Stimulated activated CD4-positive, alpha-beta T cell treated with anti-CD3 and anti-CD28 coated beads, Interleukin-1b, Interleukin-23, amount 100 ng/mL, for 24 hours (primary cell): ENCODE measurements at places on chromosomes 2 and 18.

DNA sequence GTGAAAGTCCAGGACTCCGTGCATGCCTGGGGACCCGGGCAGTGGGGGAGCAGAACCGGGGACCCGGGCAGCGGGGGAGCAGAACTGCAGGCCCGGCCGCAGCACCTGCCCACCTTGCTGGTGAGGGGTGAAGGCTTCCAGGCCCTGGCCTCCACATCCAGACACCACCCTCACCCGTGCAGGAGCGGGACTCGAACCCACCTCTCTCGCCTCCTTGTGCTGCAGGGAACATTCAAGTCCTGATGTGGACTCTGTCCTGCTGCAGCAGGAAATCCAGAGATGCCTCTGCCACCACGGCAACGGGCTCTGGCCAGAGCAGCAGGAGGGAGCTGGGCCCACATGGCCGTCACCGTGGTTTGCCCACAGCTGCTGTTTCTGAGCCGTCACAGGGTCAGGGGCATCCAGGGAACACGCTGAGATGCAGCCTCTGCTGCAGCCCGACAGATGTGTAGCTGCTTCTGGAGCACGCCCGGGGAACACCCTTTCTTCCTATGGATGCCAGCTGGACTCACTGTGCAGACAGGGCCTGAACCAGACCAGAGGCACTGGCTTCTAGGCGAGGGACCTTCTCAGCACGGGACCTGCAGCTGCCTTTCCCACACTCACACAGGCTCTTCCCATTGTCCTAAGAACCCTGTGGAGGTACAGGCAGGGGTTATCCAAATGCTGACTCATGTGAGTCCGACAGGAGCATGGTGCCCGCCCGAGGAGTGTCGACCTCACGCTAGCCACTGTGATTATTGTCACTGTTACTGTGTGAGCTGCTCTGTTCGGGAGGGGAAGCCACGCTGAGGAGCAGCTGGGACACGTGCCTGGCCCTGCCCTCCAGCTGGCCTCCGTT, 89.2 kb upstream of the CTDP1 start:
- DNase-seq, result no peak

DNA sequence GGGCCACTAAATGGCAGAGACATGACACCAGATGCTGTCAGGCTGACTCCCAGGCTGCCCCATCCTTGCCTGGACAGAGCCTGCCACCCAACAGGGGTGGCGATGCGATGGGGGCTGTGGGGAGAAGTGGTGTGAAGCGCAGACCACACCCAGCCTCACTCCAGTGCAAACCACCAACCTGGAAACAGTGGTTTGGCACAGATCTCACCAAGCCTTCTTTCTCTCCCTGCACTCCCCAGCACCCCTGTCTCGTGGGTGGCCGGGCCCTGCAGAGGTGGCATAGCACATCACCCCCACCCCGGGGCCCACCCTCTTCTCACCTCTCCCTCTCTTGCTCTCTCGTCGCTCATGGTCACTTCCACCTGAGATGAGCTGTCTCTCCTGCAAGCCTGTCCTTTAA, 32.6 kb downstream of the CIB4 start:
- DNase-seq, result no peak

DNA sequence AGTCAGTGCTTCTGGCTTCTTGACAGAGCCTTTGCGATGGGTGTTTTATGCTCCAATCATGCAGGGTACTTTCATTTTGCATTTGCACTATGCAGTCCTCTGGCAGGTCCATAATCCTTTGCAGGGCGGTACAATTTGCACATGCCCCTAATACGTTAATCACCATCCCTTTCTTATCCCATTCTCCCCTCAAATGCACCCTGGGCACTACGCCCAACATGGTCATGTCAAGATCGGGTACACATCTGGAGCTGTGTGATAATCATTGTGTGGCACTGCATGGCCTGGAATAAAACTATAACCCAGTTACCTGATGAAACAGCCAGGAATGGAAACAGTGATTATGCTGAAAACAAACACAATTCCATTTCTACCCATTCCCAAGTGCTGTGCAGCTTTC, 27.7 kb downstream of the LOXHD1 start:
- DNase-seq, result no peak

- no peak for DNase-seq
Observed at GRCh38 chr2:233556881-233557736, 9.5 kb downstream of the USP40 start.

- no peak for DNase-seq
Observed at GRCh38 chr2:149740490-149740889, 152.9 kb upstream of the MMADHC start.

DNA sequence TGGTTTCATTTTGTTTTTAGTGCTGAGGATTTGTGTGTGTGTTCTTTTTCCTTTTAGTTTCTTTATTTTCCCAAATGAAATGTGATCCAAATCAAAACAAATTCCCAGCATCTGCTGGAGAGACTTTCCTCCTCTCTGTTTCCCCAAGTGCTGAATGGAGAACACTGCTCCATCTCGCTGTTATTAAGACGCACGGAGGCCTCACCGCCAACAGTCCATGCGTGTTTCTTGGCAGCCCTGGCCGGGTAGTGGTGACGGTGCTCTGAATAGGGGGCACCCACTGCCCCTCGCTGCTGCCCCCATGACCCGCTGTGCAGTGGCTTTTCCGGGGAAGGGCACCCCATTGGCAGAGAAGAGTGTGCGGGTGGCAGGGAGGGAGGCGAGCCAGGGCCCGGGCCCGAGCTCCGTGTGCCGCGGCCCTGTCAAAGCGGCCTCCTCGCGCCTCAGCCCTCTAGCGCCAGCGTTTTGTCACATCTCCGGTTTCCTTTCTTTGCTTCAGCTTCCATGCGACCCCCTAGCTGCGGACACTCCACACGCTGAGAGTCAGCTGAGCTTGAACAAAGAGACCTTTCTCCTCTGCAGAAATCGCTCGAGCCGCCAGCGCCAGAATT, 473.7 kb upstream of the SALL3 start:
- no peak for DNase-seq

GRCh38 chr2:157334335-157334734, 8.7 kb upstream of the ERMN start:
- no peak for DNase-seq

DNA sequence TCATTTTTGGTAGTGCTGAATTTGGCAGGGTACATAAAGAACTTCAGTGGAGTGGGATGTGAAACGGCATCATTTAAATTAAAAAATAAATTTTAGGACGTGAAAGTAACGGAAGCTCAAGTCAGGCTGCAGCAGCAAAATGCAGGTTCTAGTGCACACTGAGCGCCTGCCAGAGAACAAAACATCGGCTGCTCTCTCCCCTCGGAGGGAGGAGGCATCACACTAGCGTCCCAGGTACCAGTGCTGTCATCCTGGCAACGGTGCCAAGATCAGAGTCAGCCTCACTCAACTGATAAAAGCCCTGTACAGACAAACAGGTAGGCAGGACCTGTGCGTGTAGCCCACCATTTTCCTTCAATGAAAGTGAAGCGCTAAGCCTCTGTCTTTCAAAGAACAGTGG, 261.5 kb downstream of the PTGR3 start:
- DNase-seq, result no peak

DNA sequence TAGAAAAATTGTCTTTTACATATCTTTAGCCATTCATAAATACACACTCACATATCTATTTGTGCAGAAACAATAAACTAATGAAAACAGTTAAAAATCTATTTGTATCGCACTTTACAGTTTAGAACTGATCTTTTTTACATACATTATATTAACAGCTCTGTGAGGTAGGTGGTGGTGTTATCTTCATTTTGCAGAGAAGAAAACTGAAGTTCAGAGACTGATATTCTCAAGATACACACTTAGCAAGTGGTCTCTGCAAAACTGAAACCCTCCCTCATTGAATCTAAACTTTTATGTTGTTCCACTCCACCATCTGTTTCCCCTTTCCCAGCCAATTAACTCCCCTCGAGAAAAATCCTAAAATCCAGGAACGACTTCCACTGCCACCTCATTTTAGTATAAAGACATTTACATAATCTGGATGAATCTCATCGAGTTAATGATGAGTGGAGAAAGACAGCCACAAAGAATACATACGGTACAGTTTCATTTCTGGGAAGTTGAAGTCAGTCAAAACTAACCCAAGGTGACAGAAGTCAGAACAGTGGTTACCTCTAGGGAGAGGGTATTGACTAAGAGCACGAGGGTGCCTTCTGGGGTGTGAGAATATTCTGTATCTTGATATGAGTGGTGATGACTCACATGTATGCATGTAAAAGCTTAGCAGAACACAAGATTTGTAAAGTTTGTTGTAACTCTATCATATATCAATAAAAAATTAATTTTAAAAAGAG, 524.2 kb upstream of the TCF4 start:
- DNase-seq, result no peak

- no peak for DNase-seq
Observed at GRCh38 chr2:132416723-132417395, at the start of gene GPR39. Gene GPR39 (plus strand): TSS chr2:132416805.

DNA sequence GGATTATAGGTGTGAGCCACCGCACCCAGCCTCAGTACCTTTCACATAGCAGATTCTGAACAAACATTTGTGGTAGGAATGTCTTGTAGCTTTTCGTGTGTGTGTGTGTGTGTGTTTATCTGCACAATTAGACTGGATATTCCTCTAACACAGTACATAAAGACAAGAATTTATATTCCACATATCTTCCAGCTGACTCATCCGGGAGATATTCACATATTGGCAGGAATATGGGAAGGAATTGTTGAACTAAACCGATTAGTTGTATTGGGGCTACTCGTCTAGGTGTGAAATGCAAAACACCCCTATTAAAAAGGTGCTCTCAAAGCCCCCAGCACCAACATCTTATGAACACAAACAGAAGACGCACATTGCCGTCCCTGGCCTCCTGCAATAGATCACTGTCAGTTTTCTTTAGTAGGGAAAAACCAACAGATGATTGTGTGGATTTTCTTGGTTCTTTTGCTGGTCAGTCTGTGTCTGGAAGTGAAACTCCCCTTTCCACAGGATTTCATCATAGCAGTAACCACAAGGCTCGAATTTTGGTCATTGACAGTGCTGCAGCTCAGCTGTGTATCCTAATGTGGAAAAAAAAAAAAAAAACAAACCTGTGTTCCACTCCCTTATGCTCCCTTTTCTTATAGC, 208.5 kb upstream of the ACVR2A start:
- DNase-seq, result no peak

DNA sequence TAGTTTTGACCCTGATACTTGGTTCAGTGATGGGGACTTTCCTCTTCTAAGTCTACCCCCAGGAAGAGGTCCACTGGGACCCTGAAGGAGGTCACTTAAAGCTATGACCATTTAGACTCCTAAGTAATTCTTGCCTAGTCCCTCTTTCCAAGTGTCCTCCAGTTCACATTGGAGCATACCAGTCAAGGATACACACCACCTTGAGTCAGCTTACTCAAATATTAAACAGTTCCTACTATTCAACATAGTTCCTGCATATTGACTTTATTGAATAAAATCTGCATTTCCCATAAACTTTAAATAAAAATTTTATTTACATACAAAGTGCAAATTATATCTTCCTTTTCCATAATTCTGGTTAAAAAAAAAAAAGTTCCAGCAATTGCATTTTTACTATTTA, 36.3 kb downstream of the SLC5A7 start:
- no peak for DNase-seq

DNA sequence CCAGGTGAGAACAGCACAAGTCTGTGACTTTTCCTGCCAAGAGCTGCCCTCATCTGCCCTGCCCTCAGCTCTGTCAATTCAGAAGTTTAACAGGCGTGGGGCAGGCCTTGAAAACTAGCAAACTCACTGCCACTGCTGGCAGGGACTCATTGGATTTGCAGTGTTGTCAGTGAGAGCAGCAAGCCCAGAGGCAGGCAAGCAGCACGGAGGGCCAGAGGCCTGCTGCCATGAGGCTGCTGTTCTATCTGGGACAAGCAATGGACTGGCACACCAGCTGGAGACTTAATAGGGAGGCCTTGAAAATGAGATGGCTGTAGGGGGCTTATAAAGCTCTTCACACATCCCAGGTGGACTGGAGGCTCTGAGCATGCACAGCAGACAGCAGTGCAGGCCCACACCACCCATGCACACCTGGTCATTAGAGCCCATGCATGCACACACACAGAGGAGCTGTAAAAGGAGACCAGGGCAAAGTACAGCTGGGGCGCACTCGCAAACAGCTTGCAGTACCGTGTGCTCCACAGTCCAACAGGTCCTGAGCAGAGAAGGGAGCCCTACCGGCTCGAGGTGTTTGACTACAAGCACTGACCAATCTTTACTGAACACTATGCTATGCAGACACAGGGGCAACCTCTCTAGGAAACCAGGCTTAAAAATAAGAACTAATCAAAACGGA, 28.7 kb downstream of the MGAT4A start:
- DNase-seq, result no peak

GRCh38 chr2:44753552-44754285, 187.8 kb upstream of the SIX3 start:
- DNase-seq, result no peak

DNA sequence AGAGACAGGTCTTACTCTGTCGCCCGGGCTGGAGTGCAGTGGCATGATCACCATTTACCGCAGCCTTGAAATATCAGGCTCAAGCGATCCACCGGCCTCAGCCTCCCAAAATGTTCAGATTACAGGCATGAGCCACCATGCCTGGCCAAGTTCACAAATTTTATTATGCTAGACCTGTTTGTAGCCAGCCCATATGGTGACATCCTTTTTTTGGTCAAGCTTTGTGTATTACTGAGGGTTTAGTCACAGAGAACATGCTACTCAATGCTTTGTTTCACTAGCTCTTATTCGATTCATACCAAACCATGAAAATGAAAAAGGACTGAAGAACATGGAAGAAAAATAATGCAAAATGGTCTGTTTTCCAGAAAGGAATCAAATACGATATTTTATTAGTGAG, 41.4 kb downstream of the DGKD start:
- no peak for DNase-seq

- no peak for DNase-seq
Observed at GRCh38 chr2:111966241-111966640, 67.8 kb downstream of the MERTK start.

GRCh38 chr2:214139630-214140284, 271.1 kb upstream of the VWC2L start:
- no peak for DNase-seq

GRCh38 chr18:13206301-13206700, 12.3 kb upstream of the LDLRAD4 start:
- no peak for DNase-seq

DNA sequence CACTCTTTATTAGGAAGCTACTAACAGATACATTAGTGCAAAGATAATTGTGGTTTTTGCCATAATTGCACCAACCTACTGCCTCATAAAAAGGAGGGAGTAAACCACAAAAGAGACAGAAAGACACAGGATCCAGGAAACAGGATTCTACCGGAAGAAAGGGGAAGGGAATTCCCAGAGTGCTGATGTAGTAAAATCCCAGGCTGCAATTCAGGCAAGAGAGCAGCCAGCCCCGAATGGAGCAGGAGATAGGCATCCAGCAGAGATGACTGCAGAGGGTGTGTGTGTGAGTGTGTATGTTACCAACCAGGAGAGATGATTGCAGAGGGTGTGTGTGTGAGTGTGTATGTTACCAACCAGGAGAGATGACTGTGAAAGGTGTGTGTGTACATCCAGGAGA, 84.4 kb downstream of the KCNS3 start:
- DNase-seq, result no peak

DNA sequence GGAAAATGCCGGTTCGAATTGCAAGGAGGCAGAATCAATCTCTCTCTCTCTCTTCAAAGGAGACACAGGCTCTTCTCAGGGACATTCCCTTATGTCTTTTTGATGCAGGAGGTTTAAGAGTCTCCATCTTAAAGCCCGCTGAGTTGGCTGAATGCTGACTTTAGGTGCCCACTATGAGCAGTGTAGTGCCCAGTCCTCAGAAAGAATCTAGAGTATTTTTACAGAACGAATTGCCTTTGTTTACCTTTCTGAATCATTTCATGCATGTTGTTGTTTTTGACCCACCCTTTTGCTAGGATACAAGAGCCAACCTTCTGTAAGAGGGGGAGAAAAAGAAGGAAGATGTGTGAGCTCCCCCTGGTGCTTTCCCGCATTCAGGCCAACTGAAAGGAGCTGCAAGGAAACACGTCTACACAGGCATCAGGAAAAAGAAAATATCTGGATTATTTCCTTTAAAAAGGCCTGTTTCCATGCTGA, 193.5 kb upstream of the TCF4 start:
- no peak for DNase-seq
